ENCODE measurements at places on chromosomes 1 and 21.

DNA sequence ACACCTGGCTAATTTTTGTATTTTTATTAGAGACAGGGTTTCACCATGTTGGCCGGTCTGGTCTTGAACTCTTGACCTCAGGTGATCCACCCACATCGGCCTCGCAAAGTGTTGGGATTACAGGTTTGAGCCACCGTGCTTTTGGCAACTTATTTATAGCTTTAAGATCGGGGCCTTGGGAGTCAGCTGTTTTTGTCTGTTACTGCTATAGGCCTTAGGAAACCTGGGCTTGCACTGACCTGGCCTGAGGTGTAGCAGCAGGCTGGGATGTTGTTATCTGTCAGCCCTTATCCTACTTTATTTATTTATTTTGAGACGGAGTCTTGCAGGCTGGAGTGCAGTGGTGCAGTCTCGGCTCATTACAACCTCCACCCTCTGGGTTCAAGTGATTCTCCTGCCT lies 11.4 kb downstream of the SZRD1 start:
- DNase-seq = no peak

- DNase-seq = no peak
Measured at GRCh38 chr1:213163278-213163711, 112.3 kb downstream of the RPS6KC1 start.

DNA sequence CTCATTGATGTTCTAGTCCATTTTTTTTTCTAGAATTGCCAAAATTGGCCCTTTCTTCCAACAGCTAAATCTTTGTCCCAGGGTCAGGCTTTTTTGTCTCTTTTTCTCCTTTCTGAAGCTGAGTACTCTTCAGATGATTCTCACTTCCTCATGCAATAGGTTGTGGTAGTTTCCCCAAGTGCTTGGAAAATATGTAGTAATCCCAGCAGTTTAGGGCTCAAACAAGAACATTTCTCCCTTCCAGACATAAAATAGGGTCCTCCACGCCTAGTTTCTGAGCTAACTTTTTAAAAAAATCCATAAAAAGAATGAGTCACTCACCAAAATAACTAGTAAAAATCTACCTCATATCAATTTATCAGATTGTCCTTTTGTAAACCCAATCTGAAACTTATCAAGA lies 10.0 kb upstream of the MCOLN3 start:
- DNase-seq = no peak

DNA sequence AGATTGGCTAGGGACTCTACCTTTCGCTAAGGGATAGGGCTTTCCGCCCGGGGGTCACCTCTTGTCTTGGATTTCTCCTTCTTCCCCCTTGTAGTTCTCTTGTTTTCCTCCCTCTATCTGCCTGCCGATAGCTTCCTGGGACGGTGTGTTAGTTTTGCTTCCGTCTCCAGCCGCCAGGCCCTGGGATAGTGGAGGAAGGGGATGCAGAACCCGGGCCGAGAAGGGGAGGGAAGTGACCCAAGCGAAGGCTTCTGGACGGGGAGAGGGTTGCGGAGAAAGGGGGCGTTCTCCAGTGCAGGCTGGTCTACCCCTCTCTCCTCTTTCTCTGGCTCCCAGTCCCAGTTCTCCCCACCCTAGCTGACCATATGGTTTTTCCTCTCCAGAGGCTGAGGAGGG lies 871 bp downstream of the TUFT1 start:
- no peak for DNase-seq

GRCh38 chr1:20729990-20730689 lies 2.4 kb downstream of the SH2D5 start:
- DNase-seq = no peak

DNA sequence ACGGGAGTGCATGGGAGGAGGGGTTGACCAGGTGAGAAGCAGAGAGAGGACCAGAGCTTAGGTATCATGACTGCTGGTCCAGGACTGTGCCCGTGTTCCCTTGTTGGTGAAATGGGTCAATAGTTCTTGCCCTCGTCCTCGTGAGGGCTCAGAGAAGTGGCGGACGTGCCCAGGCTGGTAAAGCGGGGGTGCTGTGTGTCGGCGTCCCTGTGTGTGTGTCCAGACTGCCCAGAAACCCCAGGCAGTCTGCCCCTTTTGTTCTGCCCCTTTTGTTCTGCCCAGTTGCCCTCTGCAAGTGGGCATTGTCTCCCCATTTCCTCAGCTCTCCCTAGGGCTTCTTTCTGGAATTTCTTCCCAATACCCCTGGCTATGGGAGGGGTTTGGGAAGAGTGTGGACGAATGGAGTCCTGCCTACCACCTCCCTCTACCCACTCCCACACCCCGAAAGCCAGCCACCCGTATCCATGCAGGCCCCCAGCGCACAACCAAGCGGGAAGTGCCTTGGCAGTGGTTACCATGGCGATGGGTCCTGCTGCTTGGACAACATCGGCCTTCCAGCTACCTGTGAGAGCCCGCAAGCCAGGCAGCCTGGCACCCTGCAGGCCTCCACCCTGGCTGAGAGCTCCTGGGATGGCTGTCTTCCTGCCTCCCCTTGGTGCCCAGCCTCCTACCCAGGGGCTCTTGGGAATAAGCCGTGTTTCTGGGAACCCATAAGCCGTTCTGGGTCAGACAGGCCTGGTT lies 34.7 kb downstream of the ACOT11 start:
- peak; percentile 6 for DNase-seq

DNA sequence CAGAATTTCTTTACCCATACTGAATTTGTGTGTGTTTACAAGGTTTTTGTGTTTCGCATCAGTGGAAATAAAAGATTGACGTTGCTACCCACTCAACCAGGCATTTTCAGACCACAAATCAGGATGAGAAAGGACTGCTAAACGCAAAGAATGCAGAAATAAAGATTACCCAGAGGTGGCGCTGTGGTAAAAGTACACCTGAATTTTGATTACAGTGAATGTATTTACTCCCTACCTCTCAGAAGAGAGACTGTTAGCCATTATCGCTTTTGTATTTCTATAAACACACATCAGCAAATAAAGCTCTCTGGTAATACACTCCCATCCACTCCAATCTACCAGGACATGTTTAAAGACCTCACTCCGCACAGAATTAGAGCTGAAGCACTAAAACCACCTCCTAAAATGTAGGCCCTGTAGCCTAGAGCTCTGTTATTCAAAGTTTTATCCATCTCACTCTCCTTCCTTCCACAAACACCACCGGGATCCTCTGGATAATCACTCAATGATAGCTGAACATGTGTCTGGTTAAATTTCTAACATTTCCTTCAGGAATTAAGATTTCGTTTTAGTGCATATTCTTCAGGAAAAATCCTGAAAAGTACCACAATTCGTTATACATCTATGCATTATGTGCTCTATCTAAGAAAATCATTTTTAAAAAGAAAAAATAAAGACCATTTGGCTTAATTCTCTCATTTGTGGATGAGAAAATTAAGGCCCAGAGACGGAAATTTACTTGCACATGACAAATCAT lies 2.5 kb upstream of the LMO4 start:
- DNase-seq = no peak

DNA sequence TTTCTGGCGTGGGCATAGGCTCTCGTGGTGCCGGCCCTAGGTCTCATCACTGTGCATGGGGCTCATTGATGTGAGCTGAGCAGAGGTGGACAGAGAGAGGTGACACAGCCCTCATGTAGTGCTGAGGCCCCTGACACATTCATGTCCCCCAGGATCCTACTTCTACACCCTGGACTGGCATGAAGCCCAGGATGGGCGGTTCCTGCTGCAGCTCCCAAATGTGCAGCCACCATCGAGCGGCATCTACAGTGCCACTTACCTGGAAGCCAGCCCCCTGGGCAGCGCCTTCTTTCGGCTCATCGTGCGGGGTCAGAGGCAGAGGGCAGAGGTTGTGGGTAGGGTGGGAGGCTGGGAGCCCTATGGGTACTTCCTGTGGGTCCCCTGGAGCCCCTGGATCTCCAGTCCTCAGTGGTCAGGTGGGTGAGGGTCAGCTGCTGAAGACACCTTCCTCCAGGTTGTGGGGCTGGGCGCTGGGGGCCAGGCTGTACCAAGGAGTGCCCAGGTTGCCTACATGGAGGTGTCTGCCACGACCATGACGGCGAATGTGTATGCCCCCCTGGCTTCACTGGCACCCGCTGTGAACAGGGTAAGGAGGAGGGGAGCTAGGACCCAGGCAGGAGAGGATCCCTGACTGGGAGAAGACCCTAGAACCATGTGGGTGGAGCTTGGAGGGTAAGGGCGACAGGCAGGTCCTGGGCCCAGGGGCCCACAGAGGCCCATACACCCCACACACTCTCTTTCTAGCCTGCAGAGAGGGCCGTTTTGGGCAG lies 6.1 kb downstream of the TIE1 start:
- no peak for DNase-seq

- DNase-seq = no peak
Measured at GRCh38 chr1:154730259-154730658, 122.3 kb upstream of the ADAR start.

DNA sequence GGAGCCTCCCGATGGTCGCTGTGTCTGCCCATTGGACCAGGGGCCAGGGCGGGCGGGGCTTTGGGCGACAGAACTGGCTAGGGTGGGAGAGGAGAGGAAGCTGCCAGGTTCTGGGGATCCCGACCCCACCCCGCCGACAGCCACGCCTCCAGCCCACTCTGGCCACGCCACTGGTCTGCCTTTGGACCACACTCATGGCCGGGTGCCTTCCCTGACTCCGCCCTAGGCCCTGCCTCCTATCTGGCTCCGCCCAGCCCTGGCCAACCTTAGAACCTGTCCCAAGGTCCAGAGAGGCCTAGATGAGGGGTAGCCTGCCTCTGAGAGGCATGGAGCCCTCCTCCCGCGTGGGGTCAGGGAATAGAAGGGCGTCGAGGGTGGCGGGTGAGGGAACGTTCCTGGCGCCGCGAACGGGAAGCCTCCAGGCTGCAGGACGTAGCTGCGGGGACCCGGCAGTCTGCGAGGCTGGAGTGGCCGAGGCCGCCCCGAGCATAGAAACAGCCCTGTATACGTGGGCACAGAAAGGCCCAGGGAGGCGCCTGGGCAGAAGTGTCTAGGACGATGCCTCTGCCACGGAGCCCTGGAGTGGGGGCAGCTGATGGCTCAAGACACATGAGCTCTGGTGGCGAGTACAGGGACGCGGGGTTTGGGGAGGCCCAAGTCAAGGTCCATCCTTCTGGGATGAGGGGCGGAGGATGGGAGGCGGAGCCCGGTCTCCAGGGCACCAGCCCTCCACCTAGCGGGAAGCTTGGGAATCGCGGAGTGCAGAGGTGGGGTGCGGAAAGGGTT lies 11.5 kb upstream of the COL16A1 start:
- peak; percentile 46 for DNase-seq

GRCh38 chr1:210057593-210057992 lies 119.6 kb downstream of the SYT14 start:
- no peak for DNase-seq

DNA sequence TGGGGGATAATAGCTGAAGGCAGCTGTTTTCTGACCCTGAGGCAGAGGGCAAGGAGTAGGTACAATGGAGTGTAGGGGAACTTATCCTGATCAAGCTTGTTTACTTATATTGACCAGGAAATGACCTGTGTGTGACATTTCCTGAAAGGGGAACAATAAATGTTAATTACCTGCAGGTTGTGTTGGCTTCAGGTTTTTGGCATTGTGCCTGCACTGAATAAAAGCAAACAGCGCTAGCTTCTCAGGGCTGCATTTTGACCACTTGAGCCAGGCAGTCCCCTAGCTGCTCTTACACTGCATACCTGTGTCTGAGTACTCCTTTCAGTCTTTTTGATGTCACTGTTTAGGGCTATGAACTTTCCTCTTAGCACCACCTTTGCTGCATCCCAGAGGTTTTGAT lies 40.6 kb downstream of the DRAM2 start:
- DNase-seq = no peak

DNA sequence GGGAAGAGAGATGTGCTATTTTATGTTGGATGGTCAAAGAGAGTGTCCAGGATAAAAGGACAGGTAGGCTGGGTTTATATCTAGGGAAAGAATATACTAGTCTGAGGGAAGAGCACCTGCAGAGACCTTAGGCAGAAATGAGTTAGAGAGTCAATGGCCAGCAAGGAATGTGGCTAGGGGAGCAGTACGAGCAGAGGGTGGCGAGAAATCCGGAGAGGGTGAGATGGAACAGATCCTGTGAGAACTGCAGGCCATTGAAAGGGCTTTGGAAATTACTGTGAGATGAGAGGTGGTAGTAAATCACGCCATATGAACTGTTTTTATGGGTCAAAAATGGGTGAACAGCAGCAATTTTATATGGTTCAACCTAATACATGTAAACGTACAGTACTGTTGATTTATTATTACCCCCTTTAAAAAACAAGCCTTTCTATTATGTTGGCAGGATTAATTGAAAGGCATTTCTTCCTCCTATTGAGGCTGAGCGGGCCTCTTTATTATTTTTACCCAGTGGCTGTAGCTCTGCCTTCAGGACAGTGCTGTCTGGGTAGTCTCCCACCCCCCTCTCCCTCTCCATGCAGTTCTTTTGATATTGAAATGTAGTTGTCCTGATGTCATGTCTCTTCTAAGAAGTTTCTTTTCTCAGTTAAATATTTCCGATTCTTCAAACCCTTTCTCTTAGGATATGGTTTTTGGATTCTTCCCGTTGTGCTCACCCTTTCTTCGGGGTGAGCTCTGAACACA lies 75.2 kb upstream of the CD1D start:
- DNase-seq = no peak

All from hippocampal formation (tissue), 2 donors.